ENCODE measurements at places on chromosomes 2 and 18.

DNA sequence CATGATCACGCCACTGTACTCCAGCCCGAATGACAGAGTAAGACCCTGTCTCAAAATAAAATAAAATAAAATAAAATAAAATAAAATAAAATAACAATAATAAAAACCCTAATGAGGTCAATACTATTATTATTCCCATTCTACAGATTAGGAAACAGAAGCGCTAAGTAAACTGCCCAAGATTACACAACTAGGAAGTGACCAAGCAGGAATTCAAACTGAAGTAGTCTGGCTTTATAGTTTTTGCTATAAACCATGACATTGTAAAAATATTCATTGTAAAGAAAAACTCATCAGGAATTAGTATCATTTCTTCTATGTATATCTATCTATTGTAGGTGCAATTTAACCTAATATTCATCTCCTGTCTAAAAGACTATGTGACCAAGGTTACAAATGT is 1.2 kb downstream of the PLEKHM3 start:
- DNase-seq = no peak

- DNase-seq = no peak
Measured at GRCh38 chr18:77870199-77870598, 620.6 kb downstream of the GALR1 start.

- DNase-seq = no peak
Measured at GRCh38 chr2:239932881-239933735, 92.0 kb downstream of the NDUFA10 start.

DNA sequence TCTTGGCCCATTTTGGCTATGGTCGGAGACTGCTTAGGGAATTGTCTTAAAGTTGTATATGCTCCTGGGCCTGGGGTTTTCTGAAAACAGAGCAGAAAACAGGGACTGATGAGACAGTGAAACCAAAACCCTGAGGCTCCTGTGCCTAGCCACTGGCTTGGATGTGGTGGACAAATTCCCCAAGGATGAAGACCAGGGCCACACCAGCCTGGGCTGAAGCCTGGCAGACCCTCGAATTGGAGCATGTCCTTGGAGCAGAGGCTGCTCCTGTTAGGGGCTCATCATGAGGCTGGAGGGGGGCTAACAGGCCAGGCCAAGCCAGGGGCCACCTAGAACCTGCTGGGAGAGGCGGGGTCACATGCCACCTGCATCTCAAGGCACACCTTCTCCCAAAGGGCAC is 68.1 kb downstream of the STPG4 start:
- DNase-seq = no peak

GRCh38 chr2:226380679-226381078 is 418.9 kb downstream of the IRS1 start:
- DNase-seq = no peak

DNA sequence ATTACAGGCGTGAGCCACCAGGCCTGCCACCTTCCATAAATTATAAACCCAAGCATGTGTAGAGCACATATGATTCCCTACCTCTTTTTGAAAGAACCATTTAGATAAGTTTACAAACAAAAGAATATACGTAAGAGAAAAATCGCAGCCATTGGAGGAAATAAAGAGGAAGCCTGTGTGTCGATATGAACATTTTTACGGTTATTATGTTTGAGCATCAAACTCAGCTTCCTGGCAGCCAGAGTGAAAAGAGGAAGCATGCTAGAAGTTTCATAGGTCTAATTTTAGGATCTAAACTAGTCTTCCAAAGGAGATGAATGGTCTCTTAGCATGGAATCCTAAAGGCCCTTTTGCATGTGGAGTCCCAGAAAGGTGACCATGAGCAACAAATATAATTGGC is 104.3 kb downstream of the PLB1 start:
- no peak for DNase-seq

GRCh38 chr2:113061241-113061640 is 2.2 kb downstream of the IL36RN start:
- no peak for DNase-seq

GRCh38 chr2:219010162-219010756 is 17.0 kb upstream of the CRYBA2 start:
- DNase-seq = no peak

- DNase-seq = no peak
Measured at GRCh38 chr2:175726223-175726622, 275.8 kb downstream of the LNPK start.

DNA sequence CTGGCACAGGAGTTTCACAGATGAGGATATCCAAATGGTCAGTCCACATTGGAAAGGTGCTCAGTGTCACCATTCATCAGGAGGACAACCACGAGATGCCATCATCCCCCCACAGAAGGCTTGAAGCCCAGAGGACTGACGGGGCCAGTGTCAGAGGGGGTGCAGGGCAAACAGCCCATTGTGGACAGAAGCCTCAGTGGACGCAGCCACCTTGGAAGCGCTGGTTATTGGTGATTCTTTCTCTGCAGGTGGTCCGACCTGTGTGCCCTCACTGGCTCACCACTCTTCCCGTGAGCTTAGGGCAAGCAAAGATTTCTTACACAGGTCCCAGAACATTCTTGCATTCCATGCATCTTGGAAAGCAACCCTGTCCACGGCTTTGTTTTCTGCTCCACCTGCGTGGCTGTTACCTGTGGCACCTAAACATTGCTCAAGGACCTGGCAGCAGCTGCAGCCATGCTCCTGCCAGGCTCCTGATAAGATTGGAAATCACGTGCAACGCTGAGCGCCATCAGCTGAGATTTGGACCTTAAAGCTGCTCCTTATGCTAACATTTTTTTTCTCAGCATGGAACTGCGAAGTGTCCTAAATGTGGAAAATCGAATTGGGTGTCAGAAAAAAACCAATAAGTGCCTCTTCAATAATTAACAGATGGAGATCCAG is 110.9 kb upstream of the CTDP1 start:
- DNase-seq = no peak

DNA sequence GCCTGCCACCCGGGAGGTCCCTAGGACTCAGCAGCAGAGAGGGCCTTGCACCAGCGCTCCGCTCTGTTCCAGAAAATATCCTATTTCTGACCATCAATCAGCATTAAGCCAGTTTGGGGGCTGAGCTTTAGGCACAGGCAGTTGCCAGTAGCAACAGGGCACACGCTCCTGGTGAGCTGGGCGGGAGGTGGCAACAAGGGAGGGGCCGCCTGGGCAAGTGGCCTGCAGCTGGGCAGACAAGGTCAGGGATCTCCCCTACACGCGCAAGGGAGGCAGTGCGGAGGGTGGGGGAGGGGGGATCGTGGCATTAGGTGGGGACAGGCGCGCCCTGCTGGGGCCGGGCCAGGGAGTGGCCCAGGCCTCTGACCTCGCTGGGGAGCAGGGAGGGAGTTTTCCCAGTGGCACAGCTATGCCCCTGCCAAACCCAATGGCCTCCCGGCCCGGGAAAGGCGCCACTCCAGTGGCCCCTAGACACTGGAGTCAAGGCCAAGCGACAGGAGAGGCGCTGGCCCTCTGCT is 302.8 kb downstream of the NCKAP5 start:
- DNase-seq = no peak

DNA sequence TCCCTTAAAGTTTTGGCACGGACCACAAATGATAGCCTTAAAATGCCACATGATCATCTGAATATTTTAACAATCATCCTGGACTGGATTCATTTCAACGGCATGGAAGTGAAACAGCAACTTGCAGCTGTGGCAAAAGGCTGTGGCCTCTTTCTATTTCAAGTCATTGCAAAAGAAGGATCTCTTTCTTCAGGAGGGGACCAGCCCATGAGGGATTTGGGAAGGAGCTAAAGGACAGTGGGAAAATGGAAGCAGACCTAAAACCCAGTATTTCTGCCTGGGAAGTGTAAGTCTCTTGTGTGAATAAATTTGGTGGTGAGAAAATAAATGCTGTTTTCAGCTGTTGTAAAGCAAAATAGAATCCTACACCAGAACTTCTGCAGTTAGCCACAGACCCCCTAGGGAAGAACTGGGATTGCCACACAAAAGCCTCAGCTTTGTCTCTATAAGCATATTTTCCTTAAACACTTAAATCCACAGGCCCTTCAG is 107.3 kb upstream of the ZFP36L2 start:
- DNase-seq = no peak

- DNase-seq = no peak
Measured at GRCh38 chr2:11343368-11343649, 1.1 kb downstream of the ROCK2 start.

DNA sequence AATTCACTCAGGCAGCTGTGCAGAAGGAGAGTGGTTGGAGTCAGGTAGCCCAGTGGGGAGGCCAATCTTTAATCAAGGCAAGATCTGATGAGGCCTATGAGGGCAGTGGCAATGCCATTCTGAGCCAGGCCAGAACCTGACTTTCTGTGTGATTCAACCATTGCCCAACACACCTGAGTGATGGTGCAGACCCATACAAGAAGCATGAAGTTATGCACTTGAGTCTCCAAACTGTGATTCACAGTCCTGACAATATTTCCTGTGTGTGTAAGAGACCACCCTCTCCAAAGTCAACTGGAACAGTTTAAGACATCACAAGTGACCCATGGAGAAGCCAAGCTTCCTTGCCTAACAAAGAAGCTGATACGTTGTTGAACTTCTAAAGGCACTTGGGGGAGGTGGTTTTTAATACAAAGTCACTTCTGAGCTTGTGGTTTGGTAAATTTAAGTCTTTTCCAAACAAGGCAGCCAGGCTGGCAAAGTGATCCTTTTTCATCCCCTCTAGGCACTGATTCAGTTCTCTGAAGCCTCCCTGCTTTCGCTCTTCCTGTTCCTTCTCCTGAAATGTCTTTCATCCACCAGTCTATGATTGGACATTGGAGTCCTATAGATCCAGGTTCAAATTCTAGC is 49.0 kb downstream of the VSNL1 start:
- no peak for DNase-seq

DNA sequence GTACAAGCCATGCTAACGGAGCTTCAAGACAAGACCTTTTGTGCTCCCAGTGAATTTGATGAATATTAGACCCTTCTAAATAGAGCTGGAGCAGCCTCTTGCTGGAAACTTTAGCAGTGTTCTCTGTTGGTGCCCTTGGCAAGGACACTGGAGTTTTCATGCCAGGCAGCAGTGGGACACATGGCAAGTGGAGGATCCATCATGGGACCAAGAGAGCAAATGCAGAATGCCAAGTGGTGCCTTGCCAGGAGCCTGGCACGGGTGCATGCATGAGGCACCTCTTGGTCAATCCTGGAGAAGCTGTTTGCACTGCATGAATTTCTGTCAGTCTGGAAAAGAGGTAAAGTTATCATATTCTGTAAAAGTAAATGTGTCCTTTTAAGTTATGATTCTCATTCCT is 59.1 kb downstream of the NETO1 start:
- no peak for DNase-seq

- no peak for DNase-seq
Measured at GRCh38 chr18:34911661-34912384, 129.4 kb upstream of the MAPRE2 start.

DNA sequence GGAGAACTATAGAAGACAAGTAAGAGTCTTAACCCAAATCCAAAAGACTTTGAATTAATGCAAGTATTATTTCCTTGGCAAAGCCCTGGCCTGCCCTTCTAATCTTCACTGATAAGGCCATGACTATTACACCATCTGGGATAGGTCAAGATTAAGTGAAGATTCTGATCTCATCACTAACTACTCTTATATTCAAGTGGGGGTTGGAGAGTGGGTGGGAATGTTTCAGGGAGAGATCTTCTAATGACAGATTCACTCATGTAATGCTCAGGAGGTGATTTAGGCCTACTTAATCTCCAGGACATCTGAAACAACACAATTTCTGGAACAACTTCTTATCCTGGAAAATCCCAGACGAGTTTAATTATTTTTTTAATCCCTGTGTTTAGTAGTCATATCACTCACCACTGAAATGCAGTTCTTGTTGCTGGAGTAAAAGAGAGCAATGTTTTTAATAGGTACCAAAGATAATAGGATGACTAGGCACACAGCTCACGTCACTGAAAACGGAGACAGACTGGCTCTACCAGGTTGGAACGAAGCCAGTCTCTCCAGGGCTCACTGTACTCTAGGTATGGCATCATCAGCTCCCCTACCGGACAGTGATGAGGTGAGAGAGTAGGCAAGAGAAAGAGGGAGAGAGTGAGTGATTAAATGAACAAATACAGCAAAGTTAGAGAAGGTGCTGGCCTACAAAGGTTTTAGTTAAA is 133.1 kb downstream of the NCKAP5 start:
- DNase-seq = no peak

DNA sequence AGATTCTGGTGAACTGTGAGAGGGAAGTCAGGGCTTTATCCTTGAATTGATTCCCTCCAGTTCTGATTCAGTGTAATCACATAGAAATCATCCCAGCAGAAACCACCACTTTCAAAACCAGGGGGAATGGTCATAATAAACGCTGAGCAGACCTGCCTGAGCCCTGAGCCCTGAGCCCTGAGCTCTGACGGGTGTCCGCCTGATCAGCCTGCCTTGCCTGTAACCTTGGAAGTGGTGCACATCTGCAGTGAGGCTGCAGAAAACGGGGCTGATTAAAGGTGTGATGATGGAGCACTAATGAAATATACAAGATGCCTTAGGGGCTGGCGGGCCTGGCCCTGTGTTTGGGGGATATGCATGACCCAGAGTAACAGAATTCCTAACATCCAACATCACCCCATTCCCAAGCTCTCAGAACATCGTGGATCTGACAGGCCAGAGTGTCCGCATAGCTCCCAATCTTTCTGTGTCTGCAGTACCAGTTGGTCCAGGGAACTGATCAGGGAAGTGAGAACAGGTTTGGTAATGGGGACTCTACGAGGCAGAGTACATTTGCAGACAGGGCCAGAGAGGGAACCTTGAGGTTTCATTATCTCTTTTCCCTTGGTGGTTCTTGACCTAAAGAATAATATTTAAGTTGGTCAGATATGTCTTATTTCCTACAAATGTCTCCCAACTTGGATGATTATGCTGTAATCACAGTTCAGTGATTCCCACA is 37.8 kb downstream of the KCTD18 start:
- no peak for DNase-seq

GRCh38 chr2:100780203-100781008 is 39.5 kb upstream of the NPAS2 start:
- no peak for DNase-seq

DNA sequence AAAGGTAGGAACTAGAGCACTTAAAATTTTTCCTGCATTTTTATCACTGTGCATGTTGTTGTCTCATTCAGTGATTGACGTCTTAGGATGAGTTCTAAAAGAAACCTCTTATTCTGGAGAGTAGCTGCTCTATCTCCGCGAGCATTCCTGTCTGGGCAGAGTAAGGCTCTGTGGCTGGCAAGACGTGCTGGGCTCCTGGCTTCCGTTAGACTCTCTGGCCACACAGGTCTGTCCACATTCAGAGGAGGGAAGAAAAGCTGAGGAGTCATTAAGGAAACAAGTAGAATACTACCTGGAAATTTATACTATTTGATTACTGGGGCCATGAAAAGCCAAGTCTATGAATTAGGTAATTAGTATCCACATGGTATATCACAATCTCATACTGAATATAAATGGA is 138.0 kb upstream of the DNMT3A start:
- DNase-seq = no peak
